ENCODE measurements at places on chromosomes 12 and 14.

DNA sequence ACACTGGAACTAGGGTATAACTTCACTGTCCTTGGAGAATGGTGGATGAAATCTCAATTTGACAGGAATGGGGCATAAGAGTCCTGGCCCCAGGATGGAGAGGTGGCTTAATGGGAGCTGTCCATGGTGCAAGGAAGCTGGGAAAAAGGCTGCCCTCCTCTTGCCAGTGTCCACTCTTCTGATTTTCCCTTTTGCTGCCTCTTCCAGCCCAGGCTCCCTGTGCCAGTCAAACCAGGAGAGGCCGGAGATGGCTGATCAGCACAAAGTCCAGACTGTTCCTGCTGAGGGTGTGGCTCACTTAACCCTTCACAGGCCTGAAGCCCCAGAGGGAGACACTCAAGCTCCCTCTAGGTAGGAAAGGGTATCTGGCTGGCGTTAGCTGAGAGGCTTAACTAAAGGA lies at the start of gene MYO1A:
Gene MYO1A (minus strand): TSS at position 240 of the 400 bp plus-strand sequence. CDS start 1,806 bp downstream, outside the sequence.
- no peak for DNase-seq

- no peak for DNase-seq
Observed at GRCh38 chr12:19483727-19484126, 44.4 kb downstream of the AEBP2 start.

DNA sequence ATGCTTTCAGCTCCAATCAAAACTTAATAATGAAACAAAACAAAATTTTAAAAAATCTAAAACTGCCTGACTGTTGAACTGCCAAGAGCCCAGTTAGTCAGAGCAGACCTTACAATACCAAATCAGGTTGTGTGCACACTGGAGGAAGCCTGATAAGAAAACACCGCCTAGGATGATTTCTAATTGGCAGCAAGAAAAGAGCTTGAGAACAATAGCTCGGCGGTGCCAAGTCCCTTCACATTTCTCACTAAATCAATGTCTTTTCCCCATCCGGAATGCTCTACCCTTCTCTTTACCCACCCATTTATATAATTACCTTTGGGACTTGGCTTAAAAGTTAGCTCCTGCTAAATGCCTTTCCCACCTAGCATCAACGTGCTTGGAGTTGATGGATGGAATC lies 256.7 kb downstream of the C12orf75 start:
- DNase-seq, result no peak

- no peak for DNase-seq
Observed at GRCh38 chr14:84453307-84453950, 1076.5 kb upstream of the FLRT2 start.

DNA sequence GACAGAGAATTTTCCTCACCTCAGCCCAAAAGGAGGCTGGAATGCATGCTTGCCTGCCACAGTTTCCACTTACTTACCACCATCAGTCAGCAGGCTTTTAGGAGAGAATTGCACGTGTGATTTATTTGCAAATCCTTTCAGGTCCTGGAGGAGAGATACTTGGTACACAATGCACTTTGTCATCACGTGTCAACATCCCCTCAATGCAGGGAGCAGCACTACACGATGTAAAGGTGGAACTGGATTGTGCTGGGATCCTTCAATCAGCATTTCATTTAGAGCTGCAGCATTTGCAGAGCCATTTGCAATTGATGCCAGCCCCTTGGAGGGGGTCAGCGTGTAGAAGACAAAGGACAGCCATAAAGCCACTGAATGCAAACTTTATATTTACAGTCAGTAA lies 218.1 kb downstream of the GLT1D1 start:
- no peak for DNase-seq

- DNase-seq, result no peak
Observed at GRCh38 chr12:110862329-110862728, 15.5 kb downstream of the CCDC63 start.

GRCh38 chr12:128068211-128068610 lies 198.8 kb upstream of the TMEM132C start:
- DNase-seq, result no peak

- DNase-seq, result no peak
Observed at GRCh38 chr12:11040162-11040561, 9.0 kb upstream of the TAS2R31 start.

- no peak for DNase-seq
Observed at GRCh38 chr14:37246427-37246829, 48.7 kb downstream of the MIPOL1 start.

- no peak for DNase-seq
Observed at GRCh38 chr12:22282283-22282682, 52.2 kb downstream of the ST8SIA1 start.

DNA sequence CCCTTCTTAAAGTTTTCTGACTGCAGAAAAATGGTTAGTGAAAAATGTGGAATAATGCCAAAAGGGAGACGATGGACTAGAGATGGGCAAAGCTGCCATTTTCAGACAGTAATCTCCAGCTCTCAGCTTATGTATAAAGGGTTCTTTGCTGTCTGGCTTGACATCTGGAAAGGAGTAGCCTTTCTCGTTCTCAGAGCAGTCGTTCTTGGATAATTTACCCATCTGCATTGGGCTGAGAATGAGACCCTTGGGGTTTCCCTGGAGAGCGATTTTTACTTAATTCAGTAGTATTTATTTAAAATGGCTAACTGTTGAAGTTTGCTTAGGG lies 1.2 kb downstream of the NUDT4 start:
- peak; percentile 52 for DNase-seq

DNA sequence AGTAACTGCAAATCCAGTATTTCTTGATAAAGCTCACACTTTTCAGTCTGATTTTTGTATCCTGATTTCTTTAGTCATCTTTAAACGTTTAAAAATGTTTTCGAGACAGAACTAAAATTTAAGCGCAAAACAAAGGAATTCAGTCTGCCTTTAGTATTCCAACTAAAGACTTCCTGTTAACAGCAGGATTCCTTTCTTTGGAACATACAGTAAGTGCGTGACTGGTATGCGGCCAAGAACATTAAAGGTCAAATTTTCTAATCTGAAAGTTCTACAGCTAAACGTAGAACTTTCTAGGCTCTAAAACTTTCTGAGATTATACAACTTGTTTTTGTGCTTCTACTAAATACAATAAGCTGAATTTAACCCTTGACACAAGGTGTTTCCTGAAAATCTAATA lies 9.9 kb downstream of the SAV1 start:
- DNase-seq, result peak; percentile 42

DNA sequence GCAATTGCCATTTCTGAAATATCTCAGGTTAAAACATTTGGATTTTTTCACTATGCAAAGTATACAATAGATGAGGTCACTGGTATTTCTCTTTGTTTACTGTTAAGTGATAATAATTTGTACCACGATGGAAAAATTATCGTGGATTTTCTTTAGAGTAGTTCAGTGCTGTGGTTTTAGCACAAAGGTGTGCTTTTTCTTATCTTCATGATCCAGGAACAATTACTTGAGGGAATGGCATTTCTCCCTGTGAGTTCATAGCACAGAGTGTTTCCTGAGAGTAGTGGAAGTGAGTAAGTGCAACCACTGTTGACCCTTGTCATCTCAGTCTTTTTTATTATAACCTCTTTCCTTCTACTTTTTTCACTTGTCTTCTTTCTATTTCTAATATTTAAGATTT lies 86.8 kb downstream of the FGD4 start:
- DNase-seq, result no peak

DNA sequence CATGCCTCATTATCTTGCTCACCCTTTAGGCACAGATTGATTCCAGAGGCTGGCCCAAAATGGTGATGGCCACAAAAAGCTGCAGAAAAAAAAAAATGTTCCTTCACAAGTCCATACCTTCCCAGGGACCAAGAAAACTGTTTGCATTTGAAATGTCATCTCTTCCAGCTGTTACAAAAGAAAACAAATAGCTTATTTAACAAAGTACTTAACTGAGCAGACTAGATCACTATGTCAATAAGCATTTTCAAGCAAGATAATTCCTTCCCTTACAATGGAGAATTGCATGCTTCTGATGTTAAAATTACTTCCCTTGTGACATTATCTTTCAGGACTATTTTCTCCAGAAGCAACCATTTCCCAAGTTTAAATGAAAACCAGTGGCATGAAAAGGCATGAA lies 377.9 kb upstream of the KITLG start:
- no peak for DNase-seq

- no peak for DNase-seq
Observed at GRCh38 chr14:103135333-103136260, 12.3 kb downstream of the TNFAIP2 start.

GRCh38 chr12:32545413-32545980 lies 133.6 kb upstream of the DNM1L start:
- DNase-seq, result no peak

DNA sequence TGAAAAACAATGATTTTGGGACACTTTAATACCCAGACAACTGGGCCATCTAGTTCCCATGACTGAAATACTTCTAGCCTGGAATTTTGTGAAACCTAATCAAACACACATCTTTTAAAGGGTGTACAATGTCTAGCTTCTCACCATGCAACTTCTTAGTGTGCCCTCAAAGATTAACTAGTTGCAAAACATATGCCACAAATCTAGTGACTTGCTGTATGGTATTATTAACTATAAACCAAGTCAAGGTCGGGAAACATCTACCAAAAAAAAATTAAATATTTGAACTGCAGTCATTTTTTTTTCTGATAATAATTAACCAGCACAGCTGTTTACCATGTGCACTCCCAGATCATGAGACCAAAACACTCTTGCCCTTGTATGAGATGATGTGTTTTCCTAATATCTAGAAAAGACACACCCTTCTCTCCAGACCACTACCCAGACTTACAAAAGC lies 171.8 kb upstream of the FOXN3 start:
- no peak for DNase-seq

- DNase-seq, result peak; percentile 89
Observed at GRCh38 chr12:15220915-15221885, at the start of gene RERG. Gene RERG (minus strand): TSS chr12:15221417. CDS start chr12:15217489, 3,928 bp downstream.

GRCh38 chr12:857611-858010 lies 91.9 kb downstream of the RAD52 start:
- DNase-seq, result no peak

GRCh38 chr14:70359076-70359424 lies 433 bp downstream of the COX16 start:
- no peak for DNase-seq

GRCh38 chr12:125169870-125170269 lies 104.6 kb downstream of the AACS start:
- DNase-seq, result no peak
